HCT116 (cell line): ENCODE measurements at places on chromosomes 5 and 9. TPM values are rescaled to one million over a fixed set of nuclear protein-coding genes. Genes with fewer than 3 reads are reported as not detected.

The DNAI1 gene
- total RNA-seq: 1.1 TPM

The CSF2 gene
- 0.30 TPM for total RNA-seq

The PDE6A gene
- not detected for total RNA-seq

GRCh38 chr9:131278702-131279111 lies 2.4 kb upstream of the FAM78A start:
- no peak for DNase-seq
- H3K4me1 ChIP-seq: no peaks in the 10 kb centered on the region
- H3K36me3 ChIP-seq: no peaks in the 10 kb centered on the region
- H3K27ac ChIP-seq: no peak overlapping the region; the same call in 1 of the 2 replicates

DNA sequence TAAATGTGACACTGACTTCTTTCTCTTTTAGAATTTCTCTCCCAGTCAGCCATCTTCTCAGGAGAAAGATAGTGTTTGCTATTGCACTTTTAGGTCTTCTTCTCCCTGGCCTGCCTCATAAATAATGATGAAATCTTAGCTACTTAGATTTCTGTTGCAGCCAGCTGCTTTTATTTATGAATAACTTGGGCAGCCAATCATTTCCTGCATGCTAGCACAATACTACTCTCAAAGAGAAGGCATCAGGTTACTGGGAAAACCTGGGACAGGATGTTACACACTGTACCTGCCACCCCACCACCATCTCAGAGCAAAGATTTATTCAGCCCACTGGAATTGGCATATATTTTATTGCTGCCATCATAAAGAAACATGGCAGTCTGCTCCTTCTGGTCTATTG lies 266.6 kb downstream of the PRELID2 start:
- no peak overlapping the region for H3K4me3 ChIP-seq
- no peak for DNase-seq
- no peaks in the 10 kb centered on the region for H3K27me3 ChIP-seq
- no peak overlapping the region for H3K27ac ChIP-seq

- no peaks in the 10 kb centered on the region for H3K4me1 ChIP-seq
- H3K36me3 ChIP-seq: no peaks in the 10 kb centered on the region
- no peak for DNase-seq
Observed at GRCh38 chr5:7221041-7221440, 174.9 kb upstream of the ADCY2 start.

- no peaks in the 10 kb centered on the region for H3K36me3 ChIP-seq
- no peak overlapping the region for H3K4me3 ChIP-seq
- DNase-seq: no peak
- H3K27me3 ChIP-seq: peaks cover 16% of the 10 kb centered on the region; the same call in 1 of the 2 replicates
Observed at GRCh38 chr5:181043285-181044092, 3.4 kb downstream of the BTNL9 start.

DNA sequence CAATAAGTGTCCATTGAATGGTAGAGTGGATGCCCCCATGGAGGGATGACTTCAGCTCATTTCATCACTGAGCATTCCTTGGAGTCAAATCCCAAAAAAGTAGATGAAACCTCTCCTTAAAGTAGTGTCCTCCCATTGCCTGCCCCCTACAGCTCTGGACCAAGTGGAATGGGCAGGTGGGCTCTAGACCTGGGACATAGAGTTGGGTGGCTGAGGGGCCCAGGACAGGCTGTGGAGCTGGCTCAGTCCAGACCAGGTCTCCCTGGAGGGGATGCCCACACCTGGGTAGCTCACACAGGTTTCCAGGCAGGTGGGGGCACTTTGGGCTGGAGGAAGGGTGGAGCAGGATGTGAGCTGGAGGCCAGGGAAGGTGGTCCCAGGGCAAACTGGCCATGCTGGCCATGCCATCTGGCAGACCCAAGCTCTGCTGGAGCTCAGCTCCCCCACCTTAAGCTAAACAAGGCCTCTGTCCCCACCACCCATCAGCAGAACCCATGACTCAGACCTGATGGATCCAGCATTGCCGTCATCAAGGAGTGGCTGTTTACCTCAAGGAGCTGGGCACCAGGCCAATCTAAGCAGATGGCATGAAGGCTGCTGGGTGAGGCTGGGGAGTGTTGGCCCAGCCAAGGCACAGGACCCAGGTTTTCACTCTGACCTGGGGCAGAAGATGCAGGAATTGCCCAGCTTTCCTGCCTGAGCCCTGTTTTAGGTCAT lies 6.2 kb upstream of the SPINK4 start:
- no peak overlapping the region for H3K4me3 ChIP-seq
- H3K4me1 ChIP-seq: peaks cover 70% of the 10 kb centered on the region
- H3K27me3 ChIP-seq: no peaks in the 10 kb centered on the region

DNA sequence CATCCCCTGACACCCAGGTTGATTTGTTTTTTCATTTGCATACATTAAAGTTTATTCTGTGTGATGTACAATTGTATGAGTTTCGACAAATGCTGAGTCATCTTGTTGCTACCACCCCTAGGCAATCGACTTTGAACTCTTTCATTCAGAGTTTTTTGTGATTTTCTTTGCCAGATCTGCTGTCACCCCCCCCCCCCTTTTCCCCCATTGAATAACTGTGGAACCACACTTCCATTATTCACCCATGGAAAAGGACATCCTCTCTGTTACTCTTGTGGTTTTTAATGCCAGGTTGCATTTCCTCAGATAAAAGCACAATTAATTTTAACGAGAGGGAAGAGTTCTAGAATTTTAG lies 13.7 kb upstream of the FAM120AOS start:
- H3K4me1 ChIP-seq: peaks cover 12% of the 10 kb centered on the region
- H3K4me3 ChIP-seq: no peak overlapping the region
- H3K36me3 ChIP-seq: no peaks in the 10 kb centered on the region
- H3K27ac ChIP-seq: no peak overlapping the region
- H3K27me3 ChIP-seq: no peaks in the 10 kb centered on the region

GRCh38 chr5:40442346-40442745 lies 237.4 kb upstream of the PTGER4 start:
- no peaks in the 10 kb centered on the region for H3K27me3 ChIP-seq
- no peak for DNase-seq
- no peaks in the 10 kb centered on the region for H3K36me3 ChIP-seq
- H3K4me1 ChIP-seq: no peaks in the 10 kb centered on the region
- H3K4me3 ChIP-seq: no peak overlapping the region
- no peak overlapping the region for H3K27ac ChIP-seq

- no peaks in the 10 kb centered on the region for H3K4me1 ChIP-seq
- H3K27ac ChIP-seq: no peak overlapping the region
- H3K27me3 ChIP-seq: peaks cover 56% of the 10 kb centered on the region
- no peak overlapping the region for H3K4me3 ChIP-seq
Observed at GRCh38 chr5:59058969-59059687, 476.3 kb downstream of the RAB3C start.

- peak; percentile 63 for DNase-seq
- H3K27me3 ChIP-seq: 0 out of 2 replicates have a peak, but pooled peaks cover 6% of the 10 kb centered on the region
- no peaks in the 10 kb centered on the region for H3K36me3 ChIP-seq
- no peaks in the 10 kb centered on the region for H3K4me1 ChIP-seq
Observed at GRCh38 chr9:85258823-85259370, 482.9 kb downstream of the AGTPBP1 start.

- no peaks in the 10 kb centered on the region for H3K36me3 ChIP-seq
- H3K4me3 ChIP-seq: no peak overlapping the region
- H3K27ac ChIP-seq: no peak overlapping the region
- H3K4me1 ChIP-seq: peaks cover 14% of the 10 kb centered on the region
Observed at GRCh38 chr5:174420651-174421407, 303.6 kb upstream of the MSX2 start.

- peak; percentile 82 for DNase-seq
- H3K36me3 ChIP-seq: no peaks in the 10 kb centered on the region
- peaks cover 52% of the 10 kb centered on the region for H3K4me1 ChIP-seq
- H3K4me3 ChIP-seq: no peak overlapping the region
- H3K27ac ChIP-seq: peak overlapping the region; percentile 6; the same call in 1 of the 2 replicates
Observed at GRCh38 chr5:168317521-168318147, 26.2 kb downstream of the WWC1 start.

- peaks cover 24% of the 10 kb centered on the region for H3K27me3 ChIP-seq
- no peaks in the 10 kb centered on the region for H3K4me1 ChIP-seq
Observed at GRCh38 chr5:66967102-66967501, 229.5 kb downstream of the CD180 start.

DNA sequence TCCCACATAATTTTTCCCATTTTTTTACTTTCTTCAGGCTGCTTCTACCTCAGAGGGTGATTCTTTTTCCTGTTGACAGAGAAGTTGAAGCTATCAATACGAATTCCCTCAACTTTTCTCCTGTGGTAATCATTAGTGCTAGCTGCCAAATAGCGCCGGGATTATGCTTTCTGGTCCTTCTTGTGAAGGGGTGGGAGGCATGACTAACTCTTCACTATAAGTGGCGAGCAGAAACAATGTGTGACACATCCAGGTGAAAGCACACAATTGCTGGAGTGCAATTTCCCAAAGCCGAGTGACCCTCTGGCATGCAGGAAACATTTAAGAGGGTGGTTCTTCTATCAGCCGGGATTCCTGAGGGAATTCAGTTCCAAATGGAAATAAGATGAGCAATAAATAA lies 56.0 kb downstream of the TRPC7 start:
- no peaks in the 10 kb centered on the region for H3K36me3 ChIP-seq
- no peak overlapping the region for H3K4me3 ChIP-seq
- no peaks in the 10 kb centered on the region for H3K4me1 ChIP-seq
- H3K27ac ChIP-seq: no peak overlapping the region
- no peak for DNase-seq
- H3K27me3 ChIP-seq: peaks cover 27% of the 10 kb centered on the region
